Lung (tissue), 17 donors: ENCODE measurements at places on chromosomes 12 and 14.

DNA sequence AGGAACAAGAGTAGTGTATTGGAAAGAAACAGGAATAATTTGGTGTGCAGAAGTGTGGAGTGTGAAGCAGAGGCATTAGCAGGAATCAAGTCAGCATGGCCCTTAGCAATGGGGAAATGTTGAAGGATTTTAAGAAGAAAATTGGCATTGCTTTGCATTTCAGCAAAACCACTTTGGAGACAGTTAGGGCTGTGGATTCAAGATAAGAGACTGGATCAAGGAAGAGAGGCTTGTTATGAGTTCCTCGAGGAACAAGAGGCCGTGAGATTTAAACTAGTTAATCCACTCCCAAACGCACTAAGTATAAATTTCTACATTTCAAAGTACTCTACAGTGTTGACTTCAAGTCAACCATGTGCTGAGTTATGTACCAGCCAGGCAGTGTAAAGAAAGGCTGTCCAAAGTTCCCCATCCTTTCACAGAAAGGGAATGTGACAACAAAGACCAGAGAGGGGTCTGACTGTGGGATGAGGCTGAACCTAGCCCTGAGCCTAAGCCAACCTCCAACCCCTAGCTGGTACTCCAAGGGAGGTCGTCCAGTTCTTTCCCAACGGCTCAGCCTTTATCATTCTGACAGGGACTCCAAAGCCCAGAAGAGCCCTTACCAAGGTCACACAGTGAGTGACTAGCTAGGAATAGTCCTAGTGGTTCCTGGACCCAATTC lies 91.2 kb upstream of the BMP4 start:
- DNase-seq: no peak

DNA sequence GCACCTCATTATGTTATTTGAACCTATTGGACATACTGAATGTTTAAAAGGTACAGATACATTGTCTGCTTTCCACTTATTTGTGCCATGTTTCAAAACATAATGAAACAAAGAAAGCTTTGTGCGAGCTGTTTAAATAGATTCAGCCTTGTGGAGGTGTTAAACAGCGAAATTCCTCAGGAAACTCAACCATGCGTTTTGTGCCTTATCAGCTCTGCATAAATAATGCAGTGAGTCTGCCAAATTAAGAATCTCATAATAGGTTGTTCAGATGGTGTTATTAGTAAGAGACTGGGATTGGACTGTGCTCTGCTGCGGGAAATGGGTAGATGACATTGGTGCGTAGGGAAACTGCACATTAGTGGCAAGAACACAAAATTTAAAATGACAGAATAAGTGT lies 163.7 kb upstream of the CLEC14A start:
- no peak for DNase-seq

GRCh38 chr14:58977366-58977765 lies 211.1 kb upstream of the DAAM1 start:
- no peak for DNase-seq

GRCh38 chr14:33602396-33602795 lies 348.5 kb downstream of the EGLN3 start:
- no peak for DNase-seq

DNA sequence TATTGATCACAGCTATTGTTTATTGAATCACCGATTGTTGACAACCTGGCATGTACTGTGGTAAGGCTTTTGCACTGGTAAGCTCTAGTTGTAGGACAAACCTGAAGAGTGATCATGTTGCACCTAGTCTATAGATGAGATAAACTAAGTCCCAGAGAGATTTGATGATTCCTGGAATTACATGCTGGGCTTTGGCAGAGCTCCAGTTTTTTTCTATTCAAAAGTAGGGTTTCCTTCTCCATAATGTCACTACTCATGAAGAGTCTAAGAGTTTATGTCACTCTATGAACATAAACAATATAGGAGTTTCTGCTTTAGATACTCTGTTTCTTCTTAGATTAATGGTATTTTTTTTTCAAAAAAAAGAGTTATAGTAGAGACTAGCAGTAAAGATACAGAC lies 72.0 kb downstream of the BMP4 start:
- no peak for DNase-seq

- DNase-seq: no peak
Observed at GRCh38 chr12:68189821-68190242, 30.3 kb upstream of the IFNG start.

DNA sequence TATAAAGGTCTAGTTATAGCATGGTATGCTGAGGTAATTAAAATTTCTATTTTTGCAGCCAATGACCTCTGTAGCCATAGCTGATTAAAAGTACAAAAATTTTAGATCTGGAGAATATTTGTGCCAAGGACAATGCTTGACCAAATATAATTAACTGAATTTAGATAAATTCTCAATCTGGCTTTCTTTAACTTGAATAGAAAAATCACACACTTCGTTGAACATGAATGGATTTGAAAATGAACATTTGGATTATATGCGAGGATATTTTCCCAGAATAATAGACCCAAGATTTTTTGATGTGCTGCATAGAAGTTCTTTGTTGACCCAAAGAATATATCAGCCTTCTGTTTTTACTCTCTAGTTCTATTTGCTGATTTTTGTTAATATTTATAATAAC lies 38.4 kb upstream of the G2E3 start:
- no peak for DNase-seq

GRCh38 chr12:114226241-114226928 lies 179.6 kb downstream of the TBX5 start:
- no peak for DNase-seq

DNA sequence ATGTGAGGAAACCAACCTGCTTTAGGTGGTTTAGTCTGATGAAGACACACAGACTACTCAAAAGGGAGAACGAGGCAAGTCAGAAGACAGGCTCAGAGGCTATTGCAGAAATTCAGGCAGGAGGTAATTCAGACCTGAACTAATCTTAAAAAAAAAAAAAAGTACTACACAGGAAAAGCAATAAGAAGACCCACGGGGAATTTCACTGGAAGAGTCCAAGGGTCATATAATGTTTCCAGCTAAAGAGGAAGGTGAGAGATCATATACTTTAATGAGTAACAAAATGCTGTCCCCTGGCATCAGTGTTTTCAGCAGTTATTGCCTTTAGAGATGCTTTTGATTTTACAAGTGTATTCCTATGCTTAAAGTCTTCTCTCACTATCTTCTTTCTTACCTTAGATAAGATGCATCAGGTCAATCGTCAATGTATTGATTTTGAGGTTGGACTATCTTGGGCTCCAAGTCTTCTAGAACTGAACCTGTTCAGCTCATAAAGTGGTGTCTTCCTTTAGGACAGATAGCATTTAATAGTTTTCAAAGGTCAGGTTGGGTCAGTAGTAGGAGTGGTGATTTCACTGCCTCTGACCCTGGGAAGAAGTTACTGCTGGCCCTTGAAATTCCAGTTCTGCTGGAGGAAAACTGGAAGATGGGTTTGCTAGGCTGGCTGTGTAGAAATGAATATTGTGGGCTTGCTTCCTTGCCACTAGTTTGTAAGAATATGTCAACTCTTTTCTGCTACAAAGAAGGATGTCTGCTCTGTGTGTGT lies 60.0 kb downstream of the FAR2 start:
- no peak for DNase-seq

DNA sequence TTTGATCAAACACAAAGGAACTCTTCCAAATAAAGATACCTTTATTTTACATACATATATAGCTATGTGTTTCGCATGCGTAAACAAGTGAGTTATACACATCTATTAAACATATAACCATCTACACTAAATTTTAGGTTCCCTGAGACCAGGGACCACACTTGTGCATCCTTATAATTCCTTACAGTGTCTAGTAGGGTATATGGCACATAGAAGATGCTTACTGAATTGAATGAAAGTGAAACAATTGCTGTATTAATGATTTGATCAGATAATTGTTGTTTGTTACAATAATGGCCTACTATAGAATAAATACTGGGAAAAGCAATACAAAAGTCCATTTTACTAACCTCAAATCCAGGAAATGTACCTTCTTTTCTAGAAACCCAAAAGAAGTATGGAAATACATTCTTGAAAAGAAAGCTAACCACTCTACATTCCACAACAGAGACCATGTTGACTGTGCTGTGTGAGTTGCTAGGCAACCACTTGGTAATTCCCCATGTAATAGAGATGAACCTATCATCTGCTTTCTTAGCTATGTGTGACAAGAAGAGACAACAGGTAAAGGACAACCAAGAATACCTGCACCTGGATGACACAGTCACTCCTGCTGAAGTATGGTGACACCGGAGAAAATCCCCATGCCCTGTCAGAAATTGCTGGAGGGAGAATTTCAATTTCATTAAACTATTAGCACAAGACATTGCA lies 11.9 kb upstream of the CIPC start:
- peak; percentile 46 for DNase-seq

DNA sequence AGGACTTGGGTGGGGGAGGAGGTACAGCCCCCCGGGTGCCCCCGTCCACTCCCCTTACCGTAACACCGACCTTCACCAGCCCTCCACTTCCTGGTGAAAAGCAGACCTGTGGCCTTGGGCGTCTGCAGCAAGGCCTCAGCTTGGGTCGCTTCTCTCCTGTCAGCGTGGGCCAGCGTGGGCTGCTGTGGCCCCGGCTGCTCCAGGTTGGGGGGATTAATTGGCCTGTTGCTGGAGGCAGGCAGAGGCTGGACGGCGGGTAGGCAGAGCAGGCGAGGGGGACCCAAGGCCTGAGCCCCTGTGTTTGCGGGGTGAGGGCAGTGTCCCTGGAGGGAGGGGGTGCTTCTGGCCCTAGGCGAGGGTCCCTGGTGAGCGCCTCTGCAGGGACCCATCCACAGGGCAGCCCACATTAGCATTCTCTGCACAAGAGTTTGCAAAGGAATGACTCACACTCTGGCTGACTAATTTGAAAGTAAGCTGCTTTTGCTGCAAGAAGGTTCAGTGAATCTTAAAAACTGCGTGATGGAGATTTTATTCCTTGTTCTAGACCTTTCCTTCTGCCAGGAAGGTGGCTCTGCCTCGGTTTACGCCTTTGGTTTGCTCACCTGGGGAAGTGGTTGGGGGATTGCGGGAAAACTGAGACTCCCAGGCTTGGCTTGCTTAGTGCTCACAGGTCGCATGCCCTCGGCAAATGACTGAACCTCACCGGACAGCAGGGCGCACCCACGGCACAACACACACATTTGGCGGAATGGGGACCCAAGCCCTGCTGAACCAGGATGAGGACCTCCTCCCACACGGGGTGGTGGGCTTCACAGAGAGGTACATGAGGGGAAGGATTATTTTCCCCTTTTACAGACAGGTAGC lies 37.9 kb upstream of the DLK1 start:
- no peak for DNase-seq

GRCh38 chr12:132460571-132460970 lies 29.4 kb upstream of the FBRSL1 start:
- no peak for DNase-seq

- no peak for DNase-seq
Observed at GRCh38 chr12:14618983-14619382, 51.3 kb upstream of the PLBD1 start.

DNA sequence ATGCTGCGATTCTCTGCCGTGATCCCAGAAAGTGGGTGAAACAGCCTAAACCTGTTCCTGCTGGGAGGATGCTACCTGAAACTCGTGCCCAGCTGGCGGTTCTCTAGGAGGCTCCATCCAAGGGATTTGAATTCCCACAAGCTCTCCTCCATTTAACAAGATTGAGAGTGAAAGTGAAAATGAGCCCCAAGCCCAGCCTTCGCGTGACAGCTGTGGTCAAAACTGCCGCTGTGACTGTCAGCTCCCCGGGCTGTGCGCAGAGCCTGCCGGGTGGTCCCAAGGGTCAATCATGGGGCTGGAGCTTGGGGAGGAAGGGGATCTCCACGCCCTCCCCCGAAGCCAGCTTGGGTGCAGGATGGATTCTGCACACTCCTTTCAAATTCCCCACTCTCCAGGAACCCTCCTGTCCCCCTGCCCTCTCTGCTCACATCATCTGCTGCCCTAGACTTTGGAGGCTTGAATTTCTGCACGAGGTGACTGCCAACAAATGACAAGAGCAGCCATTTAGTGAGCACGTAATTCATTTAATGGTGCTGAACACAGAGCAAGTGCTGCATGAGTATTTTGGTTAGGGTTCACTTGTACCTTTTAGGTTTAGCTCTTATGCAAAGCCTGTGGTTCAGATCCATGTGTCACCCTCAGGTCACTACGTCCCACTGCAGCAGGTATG lies 5.3 kb downstream of the ASB2 start:
- DNase-seq: peak; percentile 28

- no peak for DNase-seq
Observed at GRCh38 chr14:84807673-84808072, 722.3 kb upstream of the FLRT2 start.

- peak; percentile 20 for DNase-seq
Observed at GRCh38 chr14:37589715-37590427, 5.2 kb downstream of the FOXA1 start.

GRCh38 chr14:85461432-85462133 lies 68.4 kb upstream of the FLRT2 start:
- DNase-seq: no peak

GRCh38 chr14:58733451-58734208 lies 95.9 kb downstream of the DACT1 start:
- no peak for DNase-seq

DNA sequence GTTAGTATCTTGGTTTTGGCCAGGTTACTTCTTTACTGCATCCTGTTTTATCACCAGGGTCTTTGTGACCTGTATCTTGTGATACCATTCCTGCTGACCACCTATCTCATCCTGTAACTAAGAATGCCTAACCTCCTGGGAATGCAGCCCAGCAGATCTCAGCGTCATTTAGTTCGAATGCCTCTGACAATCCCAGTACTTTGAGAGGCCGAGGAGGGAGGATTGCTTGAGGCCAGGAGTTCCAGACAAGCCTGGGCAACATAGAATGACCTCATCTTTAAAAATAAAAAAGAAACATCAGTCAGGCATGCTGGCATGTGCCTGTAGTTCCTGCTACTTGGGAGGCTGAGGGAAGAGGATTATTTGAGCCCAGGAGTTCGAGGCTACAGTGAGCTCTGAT lies 206.5 kb downstream of the SUDS3 start:
- DNase-seq: no peak

DNA sequence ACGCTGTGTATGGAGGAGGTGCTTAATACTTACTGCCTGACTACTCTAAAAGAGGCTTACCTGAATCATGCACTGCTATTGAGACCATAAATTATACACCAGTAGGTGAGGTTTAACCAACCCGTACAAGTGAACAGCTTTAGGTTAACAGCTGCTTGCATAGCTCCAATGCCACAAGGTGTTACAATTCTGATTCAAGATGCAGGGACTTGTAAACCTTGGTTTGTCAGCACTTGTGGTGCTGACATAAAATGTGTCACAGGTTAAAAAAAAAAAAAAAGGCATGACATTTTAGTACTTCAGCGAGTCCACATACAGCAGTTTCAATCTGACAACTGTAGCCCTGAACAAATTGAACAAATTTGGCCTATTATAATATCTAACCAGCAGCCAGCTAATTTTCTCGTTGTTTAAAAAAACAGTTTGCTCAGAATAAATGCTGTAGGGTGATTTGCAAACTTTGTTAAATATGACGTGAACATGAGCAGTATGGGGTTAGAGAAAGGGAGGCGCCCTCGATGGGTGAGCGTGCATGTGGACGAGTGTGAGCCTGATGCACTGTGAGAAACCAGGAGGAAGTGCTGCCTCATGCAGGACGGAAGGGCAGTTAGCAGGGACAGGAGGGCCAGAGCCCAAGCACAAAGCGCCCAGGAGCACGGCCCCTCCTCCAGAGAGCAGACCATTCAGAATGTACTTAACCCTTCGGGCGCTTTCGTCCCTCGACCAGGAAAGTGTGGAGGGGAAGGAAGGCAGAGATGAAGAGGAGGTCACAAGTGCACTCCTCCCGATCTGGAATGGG lies 44.7 kb downstream of the TCHP start:
- peak; percentile 45 for DNase-seq
